ENCODE measurements at places on chromosomes 16 and 17.

GRCh38 chr17:21058098-21058893, 15.5 kb upstream of the USP22 start:
- peak; percentile 70 for DNase-seq

- no peak for DNase-seq
Observed at GRCh38 chr17:75091855-75092327, 4.1 kb downstream of the SLC16A5 start.

GRCh38 chr16:53629151-53629550, 74.5 kb downstream of the RPGRIP1L start:
- no peak for DNase-seq

DNA sequence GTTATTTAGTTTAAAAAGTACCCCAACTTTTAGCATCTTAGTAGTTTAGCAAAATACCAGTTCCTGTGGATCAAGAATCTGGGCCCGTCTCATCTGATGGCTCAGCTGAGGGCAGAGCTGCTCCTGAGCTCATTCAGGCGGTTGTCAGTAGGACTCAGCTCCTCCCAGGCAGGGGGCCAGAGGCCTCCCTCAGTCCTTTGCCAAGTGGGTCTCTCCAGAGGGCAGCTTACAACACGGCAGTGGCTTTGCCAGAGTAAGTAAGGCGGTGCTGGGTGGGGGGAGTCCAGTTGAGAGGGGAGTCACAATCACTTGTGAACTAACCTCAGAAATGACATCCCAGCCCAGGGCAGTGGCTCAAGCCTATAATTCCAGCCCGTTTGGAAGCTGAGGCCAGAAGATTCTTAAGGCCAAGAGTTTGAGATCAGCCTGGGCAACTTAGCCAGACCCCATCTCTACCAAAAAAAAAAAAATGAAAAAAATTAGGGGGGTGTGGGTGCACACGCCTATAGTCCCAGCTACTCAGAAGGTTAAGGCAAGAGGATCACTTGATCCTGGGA, 81.5 kb upstream of the MED9 start:
- DNase-seq = no peak

- DNase-seq = peak; percentile 69
Observed at GRCh38 chr16:30112197-30113030, 923 bp downstream of the GDPD3 start.

DNA sequence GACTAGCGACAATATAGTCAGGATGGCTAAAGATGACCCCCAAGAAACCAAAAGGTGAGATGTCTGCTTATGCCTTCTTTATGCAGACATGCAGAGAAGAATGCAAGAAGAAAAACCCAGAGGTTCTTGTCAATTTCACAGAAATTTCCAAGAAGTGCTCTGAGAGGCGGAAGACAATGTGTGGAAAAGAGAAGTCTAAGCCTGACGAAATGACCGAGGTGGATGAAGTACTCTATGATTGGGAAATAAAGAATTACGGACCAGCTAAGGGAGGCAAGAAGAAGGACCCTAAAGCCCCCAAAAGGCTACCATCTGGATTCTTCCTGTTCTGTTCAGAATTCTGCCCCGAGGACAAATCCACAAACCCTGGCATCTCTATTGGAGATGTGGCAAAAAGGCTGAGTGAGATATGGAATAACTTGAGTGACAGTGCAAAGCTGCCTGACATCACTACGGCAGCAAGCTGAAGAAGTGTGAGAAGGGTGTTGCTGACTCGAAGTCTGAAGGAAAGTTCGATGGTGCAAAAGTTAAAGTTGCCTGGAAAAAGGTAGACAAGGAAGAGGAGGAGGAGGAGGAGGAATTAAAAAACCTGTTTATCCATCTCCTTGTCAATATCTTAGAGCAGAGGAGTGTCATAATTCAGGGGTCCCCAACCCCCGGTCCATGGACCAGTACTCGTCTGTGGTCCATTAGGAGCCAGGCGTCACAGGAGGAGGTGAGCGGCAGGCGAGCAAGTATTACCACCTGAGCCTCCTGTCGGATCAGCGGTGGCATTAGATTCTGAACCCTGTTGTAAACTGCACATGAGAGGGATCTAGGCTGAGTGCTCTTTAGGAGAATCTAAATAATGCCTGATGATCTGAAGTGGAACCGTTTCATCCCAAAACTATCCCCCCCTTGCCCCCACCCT, 25.1 kb upstream of the ADGRG1 start:
- no peak for DNase-seq

- no peak for DNase-seq
Observed at GRCh38 chr16:17939122-17939536, 397.4 kb downstream of the NPIPA8 start.

DNA sequence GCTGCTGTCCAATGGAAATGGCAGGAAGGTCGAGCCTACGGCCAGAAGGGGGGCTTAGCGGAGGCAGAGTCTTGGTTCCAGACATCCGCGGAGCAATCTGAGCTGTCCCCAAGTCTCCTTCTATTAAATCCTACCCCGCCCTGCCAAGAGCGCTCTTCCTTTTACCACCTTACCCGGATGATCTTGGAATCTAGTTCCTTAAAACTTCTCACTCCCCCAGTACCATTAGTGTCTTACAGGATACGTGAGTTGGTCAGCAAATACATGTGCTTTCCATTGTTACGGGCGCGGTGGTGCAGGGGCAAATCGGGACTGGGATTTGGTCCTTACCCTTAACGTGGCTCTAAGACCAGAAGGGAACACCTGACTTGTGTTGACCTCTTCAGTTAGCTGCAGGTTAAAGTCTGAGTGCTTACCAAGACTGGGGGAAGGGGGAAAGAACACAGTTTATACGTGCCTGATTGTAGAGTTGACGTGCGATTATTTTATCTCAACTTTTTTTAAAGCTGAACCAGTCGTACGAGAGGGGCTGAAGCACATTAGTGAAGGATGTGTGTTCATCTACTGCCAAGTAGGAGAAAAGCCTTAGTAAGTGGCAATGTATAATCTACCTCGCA, 495 bp downstream of the TXNDC17 start:
- DNase-seq = peak; percentile 38

DNA sequence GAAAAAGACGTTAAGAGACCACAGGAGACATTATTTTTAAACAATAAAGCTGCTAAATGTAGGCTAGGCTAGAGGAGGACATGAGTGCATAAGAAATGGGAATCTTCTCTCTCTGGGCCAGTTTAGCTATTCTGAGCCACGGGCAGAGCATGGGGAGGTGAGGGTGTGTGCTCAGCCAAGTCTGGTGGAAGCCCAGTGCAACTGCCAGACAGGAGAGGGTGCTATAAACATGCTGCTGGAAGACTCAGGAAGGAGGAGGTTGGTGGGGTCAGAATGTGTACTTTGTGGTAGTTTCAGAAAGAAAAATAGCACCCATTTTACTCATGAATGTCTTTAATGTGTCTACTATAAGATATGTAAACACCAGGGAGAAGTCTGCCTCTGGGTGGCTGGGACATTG, 5.9 kb upstream of the SDK2 start:
- DNase-seq = peak; percentile 43

DNA sequence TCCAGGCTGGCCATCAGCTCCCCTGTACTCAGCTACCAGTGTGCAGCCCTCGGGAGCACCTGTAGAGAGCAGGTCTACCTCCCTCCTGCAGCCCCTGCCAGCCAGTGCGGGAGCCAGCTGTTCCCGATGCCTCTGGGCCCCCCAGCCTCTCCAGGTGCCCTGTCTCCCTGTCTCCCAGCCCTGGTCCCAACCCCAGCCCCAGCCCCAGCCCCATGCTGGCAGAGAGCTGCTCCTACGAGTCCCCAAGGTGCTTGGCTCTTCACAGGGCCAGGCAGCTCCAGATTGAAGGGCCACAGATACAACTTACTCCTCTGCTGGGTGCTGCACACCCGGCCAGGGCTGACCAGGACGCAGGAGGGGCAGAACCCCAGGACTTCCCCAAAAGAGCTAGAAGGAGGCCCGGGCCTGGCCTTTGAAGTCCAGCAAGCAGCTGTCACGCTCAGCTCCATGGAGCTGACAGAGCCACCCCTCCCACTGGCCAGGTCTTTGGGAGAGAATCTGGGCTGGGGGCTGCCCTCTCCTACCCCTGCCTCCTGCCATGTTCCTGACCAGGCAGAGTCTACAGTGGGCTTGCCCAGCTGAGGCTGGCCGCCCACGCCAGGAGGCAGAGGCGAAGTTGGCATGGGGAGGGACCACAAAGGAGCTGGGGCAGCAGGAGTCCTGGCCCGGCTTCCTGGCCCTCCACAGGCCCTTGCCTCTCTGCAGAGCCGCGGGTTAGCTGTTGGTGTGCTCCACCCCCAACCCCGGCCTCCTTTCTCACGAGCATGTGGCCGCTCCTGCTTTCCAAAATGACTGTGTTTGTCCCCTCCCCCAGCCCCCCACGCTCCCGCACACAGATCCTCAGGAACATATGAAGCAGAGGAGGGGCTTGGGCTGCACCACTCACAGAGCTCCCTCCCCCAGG, 9.5 kb upstream of the ADAM11 start:
- DNase-seq = no peak

DNA sequence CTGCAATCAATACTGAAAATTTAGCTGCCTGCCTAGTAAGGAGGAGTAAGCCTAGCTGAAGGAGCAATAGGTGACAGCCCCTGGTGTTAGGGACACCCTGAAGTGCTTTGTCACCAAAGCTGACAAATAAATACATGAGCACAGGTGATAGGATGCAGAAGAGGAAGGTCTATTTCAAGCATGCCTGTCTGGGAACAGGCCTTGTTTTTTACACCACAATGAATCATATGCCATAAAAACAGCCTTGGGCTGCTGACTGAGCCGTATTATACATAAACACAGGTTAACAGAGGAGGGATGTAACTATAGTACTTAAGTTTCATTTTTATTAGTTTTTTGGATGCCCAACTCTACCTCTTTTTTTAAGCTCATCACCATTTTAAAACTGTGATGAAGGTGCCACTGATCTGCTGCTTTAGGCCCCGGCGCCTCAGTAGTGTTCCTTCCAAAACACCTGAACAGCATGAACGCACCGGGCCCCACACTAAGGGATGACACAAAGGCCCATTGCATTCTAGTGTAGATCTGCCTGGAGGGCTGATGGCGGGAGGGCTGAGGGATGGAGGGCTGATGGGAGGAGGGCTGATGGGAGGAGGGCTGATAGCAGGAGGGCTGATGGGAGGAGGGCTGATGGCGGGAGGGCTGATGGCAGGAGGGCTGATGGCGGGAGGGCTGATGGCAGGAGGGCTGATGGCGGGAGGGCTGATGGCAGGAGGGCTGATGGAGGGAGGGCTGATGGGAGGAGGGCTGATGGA, 150.3 kb downstream of the AATF start:
- DNase-seq = no peak

GRCh38 chr16:80580109-80580832, 39.5 kb downstream of the DYNLRB2 start:
- DNase-seq = peak; percentile 60

DNA sequence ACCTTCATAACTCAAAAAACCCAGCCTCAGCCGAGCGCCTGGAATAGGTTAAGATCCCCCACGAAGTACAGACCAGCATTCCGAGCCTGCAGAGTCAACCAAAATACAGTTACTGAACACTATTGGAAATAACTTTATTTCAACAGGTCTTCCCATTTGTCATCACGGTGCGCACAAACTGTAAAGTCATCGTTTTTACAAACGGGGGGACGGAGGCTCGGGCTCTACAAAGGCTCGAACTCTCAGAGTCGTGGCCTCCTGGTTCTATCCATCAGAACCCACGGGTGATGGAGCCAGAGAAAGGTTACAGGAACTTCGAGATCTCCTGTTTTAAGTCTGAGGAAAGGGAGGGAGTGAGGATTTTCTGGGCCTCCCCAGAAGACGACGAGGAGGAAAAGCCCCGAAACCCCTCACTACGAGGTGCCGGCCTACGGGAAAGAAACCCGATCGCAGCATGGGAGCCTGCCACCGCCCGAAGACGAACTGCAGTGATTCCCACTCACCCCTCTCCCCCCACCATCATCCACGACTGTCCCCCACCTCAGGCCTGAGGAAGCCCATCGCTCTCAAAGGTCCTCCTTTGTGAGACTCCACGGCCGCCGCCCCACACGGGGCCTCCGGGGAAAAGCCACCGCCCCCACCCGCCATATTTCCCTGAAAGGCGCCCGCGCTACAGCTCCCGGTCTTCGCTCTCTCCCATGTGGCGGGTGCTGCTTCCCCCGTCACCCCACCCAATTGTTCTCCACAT, 917 bp downstream of the YWHAE start:
- DNase-seq = peak; percentile 42

DNA sequence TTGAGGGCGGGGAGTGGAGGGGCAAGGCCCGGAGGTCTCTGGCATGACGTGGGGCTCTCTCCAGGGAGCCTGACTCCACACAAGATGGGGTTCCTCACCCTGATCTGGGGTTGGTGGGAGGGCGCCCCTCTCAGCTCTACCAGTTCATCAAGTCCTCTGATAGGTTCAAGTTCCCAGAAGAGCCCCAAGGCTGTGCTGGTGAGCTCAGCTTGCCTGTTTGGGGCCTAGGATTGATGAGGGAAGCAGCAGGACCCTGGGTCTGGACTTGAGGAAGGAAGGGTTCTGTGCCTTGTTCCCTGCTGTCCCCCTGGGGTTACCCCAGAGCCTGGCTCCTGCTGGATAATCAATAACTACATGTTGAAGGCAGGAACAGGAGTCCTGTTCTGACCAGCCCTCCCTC, 3.5 kb downstream of the MGAT5B start:
- no peak for DNase-seq

DNA sequence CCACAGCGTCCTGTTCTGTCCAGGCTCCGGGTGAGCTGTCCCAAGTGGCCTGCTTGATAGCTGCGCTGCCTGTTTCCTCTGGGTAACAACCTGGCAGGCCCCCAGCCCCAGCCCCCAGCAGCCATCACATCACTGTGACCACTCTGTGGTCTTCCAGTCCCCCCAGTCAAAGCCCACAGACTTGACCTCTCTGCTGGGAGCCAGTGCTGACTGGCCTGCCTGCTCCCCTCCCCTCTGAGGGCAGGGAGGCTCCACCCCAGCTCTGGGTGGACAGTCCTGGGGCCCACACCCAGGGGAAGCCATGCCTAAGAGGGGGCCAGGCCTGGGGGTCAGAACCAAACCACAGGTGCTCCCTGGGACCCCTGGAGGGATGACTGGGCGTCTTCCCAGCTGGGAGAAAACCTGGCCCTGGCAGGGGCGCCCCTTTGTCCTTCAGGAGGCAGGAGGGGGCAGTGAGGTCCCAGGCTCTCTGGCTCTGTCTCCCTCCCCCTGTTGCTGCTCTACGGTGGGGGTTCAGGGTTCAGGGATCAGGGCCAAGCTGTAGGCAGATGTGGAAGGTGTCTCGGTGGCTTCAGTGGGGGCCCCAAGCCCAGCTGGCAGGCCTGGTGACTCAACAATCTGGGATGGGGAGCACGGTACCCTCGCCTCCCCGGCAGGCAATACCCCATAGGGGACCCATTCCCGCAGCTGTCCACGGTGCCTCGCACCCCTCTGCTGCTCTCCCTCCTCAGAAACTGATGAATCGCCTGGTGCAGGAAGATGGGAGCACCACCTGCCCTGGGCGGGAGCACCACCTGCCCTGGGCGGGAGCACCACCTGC, 1.8 kb upstream of the SLC16A3 start:
- no peak for DNase-seq

- peak; percentile 79 for DNase-seq
Observed at GRCh38 chr16:1772908-1773702, at the start of gene MRPS34. Gene MRPS34 (minus strand): TSS chr16:1773134. CDS start chr16:1773119, 15 bp downstream.

All from fibroblast of mammary gland (primary cell).